ENCODE measurements at places on chromosomes 11 and 22.

GRCh38 chr11:109512249-109512648 lies 90.3 kb downstream of the C11orf87 start:
- no peak for DNase-seq

GRCh38 chr22:48445113-48445827 lies 1382.4 kb downstream of the BRD1 start:
- no peak for DNase-seq

- DNase-seq, result no peak
These were observed 10.4 kb downstream of the PDHX start for GRCh38 chr11:34926831-34927132.

- no peak for DNase-seq
These were observed 73.5 kb downstream of the BRD1 start for GRCh38 chr22:49753961-49754695.

GRCh38 chr11:20351751-20352262 lies 11.7 kb upstream of the HTATIP2 start:
- no peak for DNase-seq

DNA sequence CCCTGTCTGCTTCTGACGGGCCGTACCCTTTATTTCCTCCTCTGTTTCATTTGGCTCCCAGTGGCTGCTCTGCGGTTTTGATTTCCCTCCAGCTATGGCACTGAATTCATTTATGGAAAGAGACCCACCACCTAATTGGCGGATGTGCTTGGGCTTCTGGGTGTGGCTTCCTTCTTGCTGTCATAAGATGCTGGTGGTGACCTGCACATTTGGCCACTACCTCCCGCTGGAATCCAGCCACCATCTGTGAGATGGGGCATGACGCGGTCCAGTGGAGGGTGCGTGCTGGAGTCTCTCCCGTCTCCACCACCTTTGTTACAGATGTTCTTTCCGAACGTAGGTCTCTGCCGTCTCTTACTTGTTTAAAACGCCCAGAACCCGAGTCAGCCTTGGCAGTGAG lies 47.7 kb upstream of the FADD start:
- no peak for DNase-seq

GRCh38 chr11:32581556-32581955 lies 2.1 kb upstream of the EIF3M start:
- no peak for DNase-seq

DNA sequence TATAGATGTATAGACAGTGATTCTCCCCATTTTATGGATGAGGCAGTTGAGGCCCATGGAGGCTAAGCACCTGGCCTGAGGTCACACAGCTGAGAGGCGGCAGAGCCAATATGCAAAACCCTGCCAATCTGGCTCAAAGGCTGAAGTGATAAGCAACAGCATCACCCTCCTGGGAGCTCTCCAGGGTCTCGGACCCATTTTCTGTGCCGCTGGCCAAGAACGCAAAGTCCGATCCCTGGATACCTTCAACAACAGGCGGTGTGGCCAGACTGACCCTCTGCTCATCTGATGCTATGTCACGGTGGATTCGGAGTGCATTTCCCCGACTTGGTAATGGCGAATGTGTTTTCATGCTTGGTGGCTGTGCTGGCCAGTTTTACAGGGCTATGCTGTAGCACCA lies 595.0 kb downstream of the TBC1D22A start:
- no peak for DNase-seq
